Left forelimb (tissue), 1 donor: ENCODE measurements at places on chromosomes 3 and 15.
A peak's percentile ranks its signal among the peaks of the same experiment; 100 is the strongest.

DNA sequence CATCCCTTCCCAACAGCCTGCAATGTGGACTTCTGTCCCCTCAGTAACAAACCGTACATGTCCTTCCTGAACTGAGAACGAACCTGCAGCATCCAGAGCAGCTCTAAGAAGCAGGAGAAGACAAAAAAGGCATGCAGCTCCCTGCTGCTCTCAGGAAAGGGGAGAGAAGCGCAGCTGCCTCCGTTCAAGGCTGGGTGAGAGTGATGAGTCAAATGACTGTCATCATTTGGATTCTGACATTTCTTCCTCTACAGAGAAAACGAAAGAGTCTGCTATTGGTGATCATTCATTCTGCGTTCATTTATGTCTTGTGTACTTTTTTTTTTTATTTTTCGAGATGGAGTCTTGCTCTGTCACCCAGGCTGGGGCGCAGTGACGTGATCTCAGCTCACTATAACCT lies 677.8 kb downstream of the FHIT start:
- DNase-seq, result no peak

DNA sequence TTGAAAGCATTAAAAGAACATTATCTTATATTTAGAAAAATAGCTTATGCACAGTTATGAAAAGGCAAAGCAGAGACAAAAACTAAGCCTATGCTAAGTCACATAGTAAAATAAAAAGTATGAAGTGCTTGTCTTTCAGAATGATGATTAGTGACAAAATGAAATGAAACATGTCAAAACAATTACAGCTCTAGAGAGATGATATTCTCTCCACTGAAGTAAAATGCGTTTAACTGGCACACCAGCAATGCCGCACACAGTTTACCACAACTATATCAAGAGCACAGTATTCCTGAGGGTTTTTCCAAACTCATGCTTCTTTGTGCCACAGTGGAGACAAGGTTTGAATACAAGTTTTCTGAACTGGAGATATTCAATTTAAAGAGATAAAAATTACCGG lies 2.1 kb upstream of the ZBBX start:
- DNase-seq, result no peak

GRCh38 chr3:30059240-30059639 lies 547.2 kb upstream of the TGFBR2 start:
- DNase-seq, result no peak

- DNase-seq, result peak; percentile 80
These were observed 258.1 kb upstream of the MCTP2 start for GRCh38 chr15:93973287-93973686.

GRCh38 chr15:31258260-31258659 lies 68.4 kb upstream of the KLF13 start:
- no peak for DNase-seq

DNA sequence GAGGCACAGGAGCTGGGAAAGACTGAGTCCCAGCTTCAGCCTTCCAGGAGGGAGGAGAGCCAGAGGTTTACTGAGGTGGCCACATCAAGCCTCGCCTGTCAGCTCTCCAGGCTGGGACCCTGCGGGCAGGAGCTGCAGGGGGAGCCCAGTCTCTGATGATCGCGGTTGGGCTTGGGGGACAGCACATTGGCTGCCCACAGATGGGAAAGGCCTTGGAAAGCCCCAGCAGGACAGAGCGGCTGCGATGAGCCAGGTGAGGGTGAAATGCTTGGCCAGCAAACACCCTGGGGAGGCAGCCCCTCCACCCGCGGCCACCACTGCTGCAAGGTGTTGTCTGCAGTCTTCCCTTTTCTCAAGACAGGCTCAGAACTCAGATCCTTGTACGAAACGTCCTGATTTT lies 31.2 kb downstream of the SEC61A1 start:
- no peak for DNase-seq

GRCh38 chr3:41198526-41198925 lies 779 bp upstream of the CTNNB1 start:
- no peak for DNase-seq

DNA sequence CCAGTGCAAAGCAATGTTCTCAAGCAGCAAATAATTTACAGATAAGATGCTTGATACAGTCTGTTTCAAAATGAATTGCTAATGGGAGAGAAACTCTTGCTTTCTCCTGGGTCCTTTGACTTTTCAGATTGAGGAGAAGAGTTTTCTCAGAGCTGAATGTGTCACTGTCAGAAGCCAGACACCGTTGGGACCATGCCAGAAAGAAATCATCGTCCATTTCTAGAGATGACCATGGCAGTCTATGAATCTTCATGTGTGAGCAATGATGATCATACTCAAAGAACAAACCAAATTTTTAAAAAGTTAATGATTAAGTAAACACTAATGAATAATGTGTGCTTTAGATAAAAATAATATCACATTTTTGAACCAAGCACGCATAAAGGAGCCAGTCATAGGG lies 77.6 kb downstream of the ZNF385D start:
- DNase-seq, result no peak

DNA sequence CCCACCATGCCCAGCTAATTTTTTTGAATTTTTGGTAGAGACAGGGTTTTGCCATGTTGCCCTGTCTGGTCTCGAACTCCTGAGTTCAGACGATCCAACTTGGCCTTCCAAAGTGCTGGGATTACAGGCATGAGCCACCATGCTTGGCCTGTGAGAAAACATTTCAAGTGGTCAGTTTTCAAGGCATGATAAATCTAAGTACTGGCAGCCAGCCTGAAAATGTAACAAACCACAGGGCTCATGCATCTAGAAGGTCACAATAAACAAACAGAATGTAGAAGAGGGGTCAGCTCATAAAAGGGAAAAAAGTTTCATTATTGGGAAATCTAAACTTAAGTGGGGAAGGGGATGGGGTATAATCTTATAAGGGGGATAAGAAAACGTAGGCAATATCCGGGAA lies 39.9 kb downstream of the PPCDC start:
- DNase-seq, result peak; percentile 45

DNA sequence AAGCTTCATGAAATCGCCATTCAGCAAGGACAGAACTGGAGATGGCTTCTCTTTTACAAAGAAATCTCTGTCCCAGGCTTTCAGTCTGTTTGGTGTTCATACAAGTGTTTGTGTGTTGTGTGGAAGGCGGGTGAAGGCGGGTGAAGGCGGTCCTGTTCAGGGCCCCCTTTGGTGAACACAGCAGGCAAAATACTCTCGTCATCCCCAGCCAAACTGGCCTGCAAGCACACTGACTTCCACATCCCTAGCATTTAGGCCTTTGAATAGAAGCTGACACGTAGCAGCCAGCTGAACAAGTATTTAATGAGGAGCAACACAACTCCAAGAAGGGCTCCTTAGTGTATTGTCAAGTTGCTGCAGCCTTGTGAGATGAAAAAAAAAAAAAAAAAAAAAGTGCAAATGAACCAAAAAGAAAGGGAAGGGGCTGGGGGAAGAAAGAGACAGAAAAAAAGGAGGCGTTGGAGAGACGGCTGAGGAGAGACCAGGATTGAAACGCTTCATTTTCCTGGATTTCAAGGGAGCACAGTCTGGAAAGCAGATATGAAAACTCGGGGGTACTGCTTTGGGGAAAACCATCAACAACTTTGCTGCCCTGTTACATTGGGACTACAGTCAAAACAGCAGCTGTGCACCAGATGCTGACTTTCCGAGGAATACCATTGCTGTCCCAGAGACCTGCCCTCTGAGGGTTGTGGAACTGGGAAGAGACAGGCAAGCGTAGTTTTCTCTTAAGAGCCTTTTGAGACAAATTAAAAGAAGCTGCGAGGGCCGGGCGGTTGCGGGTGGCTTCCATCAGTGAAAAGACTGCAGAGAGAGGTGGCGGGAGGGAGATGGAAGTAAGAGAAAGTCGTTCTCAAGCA lies 74.6 kb downstream of the TGFBR2 start:
- peak; percentile 81 for DNase-seq

DNA sequence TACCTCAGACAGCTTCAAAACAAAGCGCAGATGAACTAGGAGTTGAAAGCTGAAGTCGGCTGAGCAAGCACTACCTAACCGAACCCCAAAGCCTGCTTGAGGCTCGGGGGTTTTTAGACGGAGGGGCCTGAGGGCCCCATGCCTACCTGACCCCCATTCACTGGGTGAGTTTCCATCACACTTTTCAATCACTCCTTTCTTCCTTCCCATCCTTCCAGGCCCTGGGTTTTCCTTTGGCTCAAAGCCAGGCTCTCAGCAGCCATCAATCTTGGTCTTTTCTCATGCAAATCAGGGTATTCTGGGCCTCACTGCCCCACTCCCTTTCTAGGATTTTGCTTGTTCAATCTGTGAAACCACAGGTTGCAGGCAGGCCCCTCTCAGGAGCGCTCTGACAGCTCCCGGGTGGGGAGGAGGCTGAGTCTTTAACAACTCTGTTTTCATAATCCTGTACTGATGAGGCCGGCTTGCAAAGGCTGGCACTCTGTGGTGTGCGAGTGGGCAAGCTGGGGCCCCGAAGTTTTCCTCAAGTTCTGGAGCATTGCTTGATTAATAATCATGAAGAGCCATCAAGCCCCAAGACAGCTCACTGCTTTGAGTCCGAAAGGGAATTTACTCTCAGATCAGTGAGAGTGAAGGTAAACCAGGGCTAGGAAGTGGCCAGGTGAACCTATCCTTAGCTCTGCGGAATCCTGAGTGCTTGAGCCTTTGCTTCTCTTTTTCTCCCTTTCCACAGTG lies 97.6 kb downstream of the FRMD4B start:
- no peak for DNase-seq

DNA sequence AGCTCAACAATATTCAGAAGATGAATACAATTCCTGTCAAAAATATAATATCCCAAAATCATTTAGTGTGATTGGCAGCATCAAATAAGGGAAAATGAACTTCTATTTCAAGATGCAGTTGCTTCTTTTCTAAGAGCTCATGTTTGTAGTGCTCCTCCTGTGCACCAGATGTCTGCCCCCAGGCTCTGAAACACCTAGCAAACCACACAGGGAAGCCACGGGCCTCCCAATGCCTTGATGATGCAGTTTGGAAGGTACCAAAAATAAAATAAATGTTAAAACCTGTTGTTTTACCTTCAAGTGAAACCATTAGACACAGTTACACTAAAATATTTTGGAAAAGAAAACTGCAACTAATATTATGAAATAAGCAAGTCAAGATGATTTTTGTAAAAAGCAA lies 22.2 kb downstream of the CFAP20DC start:
- no peak for DNase-seq

- no peak for DNase-seq
These were observed 67.2 kb downstream of the CACNA2D2 start for GRCh38 chr3:50436114-50436674.

GRCh38 chr3:179697736-179698332 lies 45.0 kb downstream of the USP13 start:
- DNase-seq, result no peak

GRCh38 chr15:44102675-44103254 lies 92.3 kb downstream of the FRMD5 start:
- no peak for DNase-seq

DNA sequence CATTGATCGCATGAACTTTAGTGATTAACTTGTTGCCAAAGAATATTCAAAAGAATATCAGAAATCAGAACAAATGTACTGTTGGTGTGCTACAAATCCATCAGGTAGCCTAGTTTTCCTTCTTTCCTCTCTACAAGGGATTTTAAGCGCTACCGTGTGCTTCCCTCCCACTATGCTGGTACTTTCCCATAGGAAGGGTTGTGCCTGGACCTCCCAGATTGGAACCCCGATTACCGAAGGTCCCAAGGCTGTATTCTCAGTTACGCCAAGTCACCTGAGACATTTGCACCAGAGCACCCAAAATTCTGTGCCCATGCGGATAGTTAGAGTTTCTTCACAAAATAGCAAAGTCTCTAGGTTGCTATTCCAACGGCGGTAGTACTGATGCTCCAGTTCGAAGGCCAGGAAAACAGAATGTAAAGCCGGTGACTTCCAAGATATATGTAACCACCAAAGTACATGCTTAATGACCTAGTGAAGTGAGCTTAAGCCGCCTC lies 23.4 kb upstream of the GATM start:
- DNase-seq, result no peak

DNA sequence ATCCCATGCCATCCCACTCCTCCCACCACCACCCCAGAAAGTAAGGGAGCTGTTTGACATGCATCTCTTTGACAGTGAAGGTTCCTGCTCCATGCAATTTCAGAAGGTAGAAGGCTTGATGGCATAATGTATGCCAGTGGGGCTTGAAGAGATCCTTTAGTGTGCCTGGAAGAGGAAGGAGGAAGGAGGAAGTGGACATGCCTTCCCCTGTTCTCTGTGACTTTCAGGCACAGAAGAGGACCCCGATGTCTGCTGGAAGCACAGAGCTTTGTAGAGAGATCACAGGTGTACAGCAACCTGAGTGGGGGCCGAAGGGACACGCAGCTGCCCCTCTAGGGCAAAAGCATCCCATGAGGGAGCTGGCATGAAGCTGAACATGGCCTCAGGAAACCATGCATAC lies 171.6 kb downstream of the CD47 start:
- no peak for DNase-seq

GRCh38 chr15:77710206-77710605 lies 77.5 kb upstream of the LINGO1 start:
- no peak for DNase-seq

- DNase-seq, result no peak
These were observed 56.0 kb upstream of the LINGO1 start for GRCh38 chr15:77688693-77689092.

- no peak for DNase-seq
These were observed 41.0 kb upstream of the TCF12 start for GRCh38 chr15:56877255-56877970.

GRCh38 chr15:67840749-67841512 lies 1.1 kb upstream of the RNU6-1 start:
- DNase-seq, result no peak

- no peak for DNase-seq
These were observed 1.0 kb upstream of the DLL4 start for GRCh38 chr15:40927873-40928806.

DNA sequence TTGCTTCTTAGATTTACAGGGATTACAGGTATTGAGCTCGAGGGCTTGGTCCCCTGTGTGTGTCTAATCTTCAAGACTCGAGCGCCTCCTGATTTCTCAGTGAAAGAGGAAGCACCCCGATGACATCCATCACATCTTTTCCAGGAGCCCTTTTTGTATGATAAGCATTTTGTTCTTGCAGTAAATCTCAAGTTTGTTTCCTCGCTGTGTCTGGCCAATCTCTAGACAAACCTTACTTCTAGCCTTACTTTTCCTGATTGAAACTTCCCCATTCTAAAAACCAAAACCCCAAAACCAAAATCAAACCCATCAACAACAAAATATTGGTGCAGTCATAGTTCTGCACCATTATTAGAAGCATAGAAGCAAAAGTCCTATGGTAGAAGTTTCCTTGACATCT lies 286.0 kb downstream of the NFKBIZ start:
- DNase-seq, result no peak
